ENCODE measurements at places on chromosomes 3 and 15.

GRCh38 chr15:65551183-65551582 lies 20.9 kb downstream of the HACD3 start:
- DNase-seq = no peak

GRCh38 chr3:123424321-123424998 lies 24.4 kb downstream of the ADCY5 start:
- DNase-seq = no peak

- peak; percentile 37 for DNase-seq
Measured at GRCh38 chr15:71485094-71485693, 325.2 kb upstream of the NR2E3 start.

- DNase-seq = no peak
Measured at GRCh38 chr3:112114576-112115160, 18.4 kb downstream of the GCSAM start.

- peak; percentile 31 for DNase-seq
Measured at GRCh38 chr15:94327356-94327936, 96.1 kb downstream of the MCTP2 start.

Measured in fibroblast of skin of right biceps (primary cell).